Lower lobe of right lung (tissue), 2 donors: ENCODE measurements at places on chromosomes 1 and 21.

- DNase-seq, result no peak
- no peak overlapping the region for H3K4me3 ChIP-seq
- H3K27ac ChIP-seq, result no peak overlapping the region
- no peaks in the 10 kb centered on the region for H3K4me1 ChIP-seq
- H3K27me3 ChIP-seq, result no peaks in the 10 kb centered on the region
These were observed 39.1 kb downstream of the KCNC4 start for GRCh38 chr1:110249256-110249655.

- H3K36me3 ChIP-seq, result no peaks in the 10 kb centered on the region
- peaks cover 3% of the 10 kb centered on the region for H3K27me3 ChIP-seq
- no peaks in the 10 kb centered on the region for H3K4me1 ChIP-seq
- DNase-seq, result no peak
These were observed 61.1 kb downstream of the LGR6 start for GRCh38 chr1:202254454-202255252.

- H3K4me3 ChIP-seq, result no peak overlapping the region
- no peaks in the 10 kb centered on the region for H3K27me3 ChIP-seq
- no peak overlapping the region for H3K27ac ChIP-seq
- H3K4me1 ChIP-seq, result peaks cover 10% of the 10 kb centered on the region
These were observed 24.4 kb downstream of the ELAPOR1 start for GRCh38 chr1:109138358-109138757.

DNA sequence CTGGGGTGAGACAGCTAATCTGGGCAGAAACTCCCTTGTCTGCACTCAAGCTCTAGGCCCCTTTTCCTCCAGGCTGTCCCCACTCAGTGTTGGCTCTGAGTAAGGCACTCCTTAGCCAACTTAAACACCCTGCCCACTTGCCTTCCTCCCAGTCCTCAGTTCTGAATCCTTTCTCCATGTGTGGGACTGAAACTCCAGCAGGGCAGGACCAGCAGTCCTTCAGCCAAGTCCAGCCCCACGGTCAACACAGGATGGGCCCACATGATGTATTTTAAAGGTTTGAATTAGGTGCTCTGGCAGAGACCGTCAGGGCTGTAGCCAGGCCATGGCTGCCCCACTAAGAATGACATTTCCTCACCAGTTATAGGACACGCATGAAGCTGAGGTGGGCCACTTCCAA lies 107.8 kb downstream of the EDEM3 start:
- no peak overlapping the region for H3K27ac ChIP-seq
- H3K27me3 ChIP-seq, result no peaks in the 10 kb centered on the region
- no peak for DNase-seq
- H3K36me3 ChIP-seq, result no peaks in the 10 kb centered on the region
- H3K4me1 ChIP-seq, result no peaks in the 10 kb centered on the region
- H3K4me3 ChIP-seq, result no peak overlapping the region

GRCh38 chr1:231189683-231190270 lies 27.9 kb downstream of the TRIM67 start:
- no peak overlapping the region for H3K27ac ChIP-seq
- peaks cover 6% of the 10 kb centered on the region for H3K27me3 ChIP-seq
- H3K4me3 ChIP-seq, result no peak overlapping the region
- DNase-seq, result no peak
- H3K36me3 ChIP-seq, result no peaks in the 10 kb centered on the region

- no peaks in the 10 kb centered on the region for H3K27me3 ChIP-seq
- H3K4me3 ChIP-seq, result no peak overlapping the region
- H3K36me3 ChIP-seq, result no peaks in the 10 kb centered on the region
- no peak overlapping the region for H3K27ac ChIP-seq
These were observed 8.7 kb downstream of the CTXND2 start for GRCh38 chr1:150895618-150896017.
